Naive thymus-derived CD4-positive, alpha-beta T cell (primary cell): ENCODE measurements at places on chromosomes 4 and X. TPM values are rescaled to one million over a fixed set of nuclear protein-coding genes. Genes with fewer than 3 reads are reported as not detected.
A peak's percentile ranks its signal among the peaks of the same experiment; 100 is the strongest.

The CSAG3 gene
- 8.3 and 10.4 TPM in 2 replicates for total RNA-seq

The HERC6 gene
- total RNA-seq = 12.6 TPM

The DCAF12L1 gene
- total RNA-seq = not detected

The NAP1L3 gene
- 13.2 TPM for total RNA-seq

The BEX1 gene
- 1.0 TPM for total RNA-seq

DNA sequence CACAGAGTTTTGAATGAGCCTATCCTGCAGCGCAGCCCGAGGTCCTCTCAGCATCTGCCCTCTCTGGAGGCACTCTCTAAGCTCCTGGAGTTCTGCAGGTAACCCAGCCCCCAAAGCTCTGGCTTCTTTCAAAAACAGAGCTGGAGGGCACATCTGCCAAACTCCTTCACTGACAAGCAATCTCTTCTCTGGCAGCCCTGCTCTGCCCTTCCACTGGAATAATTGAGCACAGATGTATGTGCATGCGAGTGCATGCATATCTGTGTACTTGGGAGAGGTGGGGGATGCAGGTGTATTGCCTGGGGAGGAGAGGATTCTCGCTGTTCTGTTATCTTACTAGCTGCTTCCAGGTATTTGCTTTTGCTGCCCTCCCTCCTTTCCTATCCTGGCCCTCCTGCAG lies 22.2 kb upstream of the PLP1 start:
- no peak for DNase-seq
- no peaks in the 10 kb centered on the region for H3K4me1 ChIP-seq
- H3K4me3 ChIP-seq = no peak overlapping the region
- no peak overlapping the region for H3K27ac ChIP-seq
- no peaks in the 10 kb centered on the region for H3K36me3 ChIP-seq

- H3K4me1 ChIP-seq = no peaks in the 10 kb centered on the region
- no peaks in the 10 kb centered on the region for H3K36me3 ChIP-seq
- no peak overlapping the region for H3K27ac ChIP-seq
- DNase-seq = no peak
- H3K4me3 ChIP-seq = no peak overlapping the region
- H3K27me3 ChIP-seq = no peaks in the 10 kb centered on the region
Observed at GRCh38 chr4:81512757-81513501, 41.2 kb upstream of the RASGEF1B start.

GRCh38 chr4:125836597-125837195 lies 521.9 kb downstream of the FAT4 start:
- H3K27me3 ChIP-seq = no peaks in the 10 kb centered on the region
- no peak overlapping the region for H3K4me3 ChIP-seq
- no peaks in the 10 kb centered on the region for H3K36me3 ChIP-seq
- H3K4me1 ChIP-seq = no peaks in the 10 kb centered on the region

DNA sequence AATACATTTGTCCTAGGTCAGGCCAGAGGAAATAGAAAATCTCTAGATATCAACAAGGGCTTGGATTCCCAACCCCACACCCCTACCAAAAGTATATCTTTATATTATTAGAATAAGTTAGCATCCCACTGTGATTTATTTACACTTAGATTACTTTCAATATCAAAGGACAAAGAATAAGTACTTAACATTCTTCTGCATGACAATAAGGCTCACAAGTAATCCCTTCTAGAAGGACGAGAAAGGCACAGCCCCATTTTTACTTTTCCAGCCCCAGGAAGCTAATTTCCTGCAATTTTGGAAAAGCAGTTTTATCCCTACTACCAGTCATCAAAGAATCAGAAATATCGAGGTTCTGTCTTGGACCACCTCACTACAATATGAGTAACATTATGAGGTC lies 14.1 kb upstream of the SLITRK2 start:
- H3K36me3 ChIP-seq = no peaks in the 10 kb centered on the region
- H3K27me3 ChIP-seq = no peaks in the 10 kb centered on the region
- H3K4me3 ChIP-seq = no peak overlapping the region
- H3K4me1 ChIP-seq = no peaks in the 10 kb centered on the region

- DNase-seq = no peak
- no peak overlapping the region for H3K27ac ChIP-seq
- no peak overlapping the region for H3K4me3 ChIP-seq
Observed at GRCh38 chr4:76373919-76374552, 46.9 kb downstream of the CCDC158 start.

- no peak for DNase-seq
- no peaks in the 10 kb centered on the region for H3K27me3 ChIP-seq
- H3K4me1 ChIP-seq = no peaks in the 10 kb centered on the region
- H3K4me3 ChIP-seq = no peak overlapping the region
- H3K27ac ChIP-seq = no peak overlapping the region
Observed at GRCh38 chrX:49793686-49794085, 35.4 kb upstream of the PAGE4 start.

- peak; percentile 8 for DNase-seq
- H3K4me1 ChIP-seq = peaks cover 35% of the 10 kb centered on the region
- no peak overlapping the region for H3K4me3 ChIP-seq
- no peak overlapping the region for H3K27ac ChIP-seq
- H3K27me3 ChIP-seq = no peaks in the 10 kb centered on the region
Observed at GRCh38 chr4:184282251-184282713, 64.6 kb upstream of the ENPP6 start.

- DNase-seq = no peak
- no peaks in the 10 kb centered on the region for H3K4me1 ChIP-seq
- no peaks in the 10 kb centered on the region for H3K27me3 ChIP-seq
Observed at GRCh38 chr4:187124331-187124730, 400.7 kb upstream of the FAT1 start.

- no peaks in the 10 kb centered on the region for H3K27me3 ChIP-seq
- no peak overlapping the region for H3K4me3 ChIP-seq
- peaks cover 24% of the 10 kb centered on the region for H3K36me3 ChIP-seq
- no peak overlapping the region for H3K27ac ChIP-seq
- peaks cover 7% of the 10 kb centered on the region for H3K4me1 ChIP-seq
- DNase-seq = no peak
Observed at GRCh38 chrX:1486749-1487361, 34.1 kb upstream of the ASMTL start.

DNA sequence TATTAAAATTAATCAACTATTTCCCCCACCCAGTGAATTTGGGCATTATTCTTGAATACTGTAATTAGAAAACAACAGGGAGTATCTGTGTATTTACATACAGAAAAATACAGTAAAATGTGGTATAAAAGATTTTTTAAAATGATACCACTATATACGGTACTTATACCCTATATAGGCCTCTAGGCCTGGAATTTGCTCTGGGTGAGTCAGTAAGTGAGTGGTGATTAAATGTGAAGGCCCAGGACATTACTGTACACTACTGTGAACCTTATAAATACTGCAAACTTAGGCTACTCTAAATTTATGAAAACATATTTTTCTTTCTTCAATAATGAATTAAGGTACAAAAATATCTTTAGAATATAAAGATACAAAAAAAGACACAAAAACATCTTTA lies 6.3 kb upstream of the CSN3 start:
- no peak overlapping the region for H3K4me3 ChIP-seq
- no peak overlapping the region for H3K27ac ChIP-seq
- H3K4me1 ChIP-seq = no peaks in the 10 kb centered on the region
- no peaks in the 10 kb centered on the region for H3K27me3 ChIP-seq

GRCh38 chr4:118284169-118284568 lies 68.6 kb downstream of the PRSS12 start:
- H3K36me3 ChIP-seq = no peaks in the 10 kb centered on the region
- no peak overlapping the region for H3K27ac ChIP-seq
- DNase-seq = no peak

GRCh38 chrX:13059637-13060499 lies 15.4 kb upstream of the FAM9C start:
- no peak overlapping the region for H3K4me3 ChIP-seq
- H3K4me1 ChIP-seq = peaks cover 22% of the 10 kb centered on the region
- DNase-seq = no peak
- no peaks in the 10 kb centered on the region for H3K27me3 ChIP-seq

GRCh38 chr4:145788755-145789154 lies 108.8 kb downstream of the C4orf51 start:
- no peak overlapping the region for H3K4me3 ChIP-seq
- H3K36me3 ChIP-seq = peaks cover 4% of the 10 kb centered on the region
- no peaks in the 10 kb centered on the region for H3K27me3 ChIP-seq
- no peaks in the 10 kb centered on the region for H3K4me1 ChIP-seq
- no peak for DNase-seq

DNA sequence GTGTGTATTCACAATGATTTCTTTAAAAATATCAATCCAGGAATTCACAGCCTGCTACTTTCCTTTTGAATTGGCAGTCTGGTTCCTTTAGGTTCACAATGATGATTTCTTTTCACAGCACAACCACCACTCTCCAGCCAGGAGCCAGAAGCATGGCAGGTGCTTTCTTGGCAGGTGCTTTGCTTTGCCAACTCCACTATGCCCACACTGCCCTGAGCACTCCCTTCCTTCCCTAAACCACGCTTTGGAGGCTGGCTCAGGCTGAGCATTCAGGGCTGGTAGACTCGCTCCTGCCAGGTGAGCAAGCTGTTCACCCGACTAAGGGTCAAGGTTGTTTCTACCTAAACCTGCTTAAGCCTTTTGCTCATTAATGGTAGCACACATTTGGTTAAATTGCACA lies 184.5 kb downstream of the SH3KBP1 start:
- no peak overlapping the region for H3K4me3 ChIP-seq
- no peak for DNase-seq
- no peak overlapping the region for H3K27ac ChIP-seq
- no peaks in the 10 kb centered on the region for H3K27me3 ChIP-seq

DNA sequence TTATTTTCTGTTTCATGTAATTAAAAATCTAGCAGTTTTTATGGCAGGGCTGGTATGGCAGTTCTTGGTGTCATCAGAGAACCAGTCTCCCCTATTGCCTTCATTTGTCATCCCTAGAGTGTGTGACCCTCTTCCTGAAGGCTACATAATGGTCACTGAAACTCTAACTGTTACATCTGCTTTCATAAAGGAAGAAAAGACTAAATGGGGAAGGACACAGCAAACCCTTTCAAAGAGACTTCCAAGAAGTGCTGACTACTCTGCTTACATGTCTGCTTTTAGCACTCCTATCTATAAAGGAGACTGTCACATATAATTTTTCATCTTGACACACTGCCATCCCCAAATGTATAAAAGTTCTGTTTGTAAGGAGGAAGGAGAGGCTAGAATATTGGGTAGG lies 105.9 kb upstream of the DIAPH2 start:
- H3K27me3 ChIP-seq = no peaks in the 10 kb centered on the region
- no peak for DNase-seq
- H3K4me3 ChIP-seq = no peak overlapping the region
- no peak overlapping the region for H3K27ac ChIP-seq
- H3K36me3 ChIP-seq = no peaks in the 10 kb centered on the region

- H3K36me3 ChIP-seq = no peaks in the 10 kb centered on the region
- H3K4me1 ChIP-seq = peaks cover 4% of the 10 kb centered on the region
- no peak for DNase-seq
Observed at GRCh38 chrX:37847733-37848197, 394 bp upstream of the DYNLT3 start.

DNA sequence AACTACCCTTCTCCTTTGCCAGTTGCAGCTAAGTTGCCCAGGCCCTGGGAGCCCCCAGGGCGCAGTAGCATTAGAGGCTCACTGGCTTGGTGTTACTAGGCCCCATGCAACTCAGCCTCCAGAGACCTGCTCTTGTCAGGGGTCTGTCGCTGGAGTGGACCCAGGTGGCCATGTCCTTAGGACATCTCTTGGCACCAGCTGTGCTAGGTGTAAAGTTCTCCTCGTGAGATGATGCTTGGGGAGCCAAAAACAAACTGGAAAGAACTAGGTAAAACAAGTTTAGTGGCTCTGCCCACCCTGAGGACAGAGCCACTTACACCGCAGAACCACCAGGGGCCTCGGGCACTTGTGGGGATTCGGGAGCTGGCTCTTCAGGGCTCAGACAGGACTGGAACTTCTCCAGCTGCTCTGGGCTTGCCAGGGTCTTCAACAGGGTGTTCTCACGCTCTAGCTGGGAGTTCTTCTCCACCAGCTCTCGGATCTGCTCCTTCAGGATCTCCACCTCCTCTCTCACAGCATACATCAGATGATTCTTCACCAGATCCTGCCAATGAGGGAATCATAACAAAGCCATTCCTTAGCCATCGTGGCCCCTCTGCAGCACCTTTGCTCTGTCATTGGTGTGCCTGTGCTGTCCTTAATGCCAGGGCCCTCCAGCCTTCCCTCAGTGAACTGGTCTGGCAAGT lies 61.2 kb downstream of the TSC22D3 start:
- no peaks in the 10 kb centered on the region for H3K27me3 ChIP-seq
- peak; percentile 19 for DNase-seq
- peaks cover 54% of the 10 kb centered on the region for H3K4me1 ChIP-seq
- H3K27ac ChIP-seq = peak overlapping the region; percentile 100
- H3K36me3 ChIP-seq = peaks cover 23% of the 10 kb centered on the region
- H3K4me3 ChIP-seq = peak overlapping the region; percentile 97

DNA sequence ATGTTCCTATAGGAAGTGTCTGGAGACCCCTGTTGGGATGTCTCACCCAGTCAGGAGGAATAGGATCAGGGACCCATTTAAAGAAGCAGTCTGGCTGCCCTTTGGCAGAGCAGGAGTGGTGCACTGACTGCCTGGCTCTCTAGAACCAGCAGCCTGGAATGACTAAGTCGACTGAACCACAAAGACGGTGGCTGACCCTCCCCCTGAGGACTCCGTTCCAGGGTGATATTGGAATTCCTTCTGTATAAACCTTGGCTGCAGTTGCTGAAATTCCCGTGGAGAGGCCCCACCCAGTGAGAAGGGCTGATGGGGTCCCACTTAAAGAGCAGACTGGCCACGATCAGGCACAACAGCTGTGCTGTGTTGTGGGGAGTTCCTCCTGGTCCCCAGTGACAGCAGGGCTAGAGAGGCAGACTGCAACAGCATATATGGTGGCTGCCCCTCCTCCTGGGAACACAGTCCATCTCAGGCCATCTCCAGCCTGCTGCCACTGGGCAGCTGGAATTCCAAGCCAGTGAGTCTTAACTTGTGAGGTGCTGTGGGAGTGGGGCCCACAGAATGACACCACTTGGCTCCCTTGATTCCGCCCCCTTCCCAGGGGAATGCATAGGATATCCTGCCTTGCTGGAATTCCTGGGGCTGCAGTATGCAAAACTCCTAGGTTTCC lies 41.8 kb upstream of the RLIM start:
- DNase-seq = no peak
- H3K27me3 ChIP-seq = no peaks in the 10 kb centered on the region
- H3K36me3 ChIP-seq = no peaks in the 10 kb centered on the region
- H3K4me3 ChIP-seq = no peak overlapping the region
- no peaks in the 10 kb centered on the region for H3K4me1 ChIP-seq

DNA sequence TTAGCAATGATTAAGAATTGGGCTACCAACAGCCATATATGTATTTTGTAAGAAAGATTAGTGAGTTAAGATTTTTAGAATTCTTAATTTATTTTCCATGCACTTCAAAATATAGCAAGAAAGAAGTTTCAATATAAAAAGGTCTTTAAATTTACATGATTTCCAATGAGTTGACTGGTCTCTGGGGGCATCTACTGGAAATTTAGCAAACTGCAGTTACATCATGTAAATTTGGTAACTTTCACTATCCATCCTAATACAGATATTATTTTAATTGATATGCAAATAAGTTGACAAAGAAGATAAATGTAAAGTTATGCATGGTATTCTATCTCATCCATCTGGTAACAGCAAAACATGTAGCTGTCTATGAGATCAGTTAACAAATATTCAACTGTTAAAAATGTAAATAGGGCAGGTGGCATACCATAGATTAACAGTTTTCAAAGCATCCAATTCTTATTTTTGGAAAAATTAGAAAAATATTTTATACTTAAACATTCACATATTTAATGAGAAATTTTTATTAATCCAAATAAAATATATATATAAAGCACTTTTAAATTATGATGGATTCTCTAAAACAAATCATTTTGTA lies 29.1 kb downstream of the TTC29 start:
- H3K27ac ChIP-seq = no peak overlapping the region
- H3K27me3 ChIP-seq = peaks cover 3% of the 10 kb centered on the region
- no peak overlapping the region for H3K4me3 ChIP-seq
- no peaks in the 10 kb centered on the region for H3K36me3 ChIP-seq
- H3K4me1 ChIP-seq = no peaks in the 10 kb centered on the region

- no peaks in the 10 kb centered on the region for H3K4me1 ChIP-seq
- H3K4me3 ChIP-seq = no peak overlapping the region
- H3K36me3 ChIP-seq = no peaks in the 10 kb centered on the region
- no peaks in the 10 kb centered on the region for H3K27me3 ChIP-seq
Observed at GRCh38 chr4:156237231-156237630, 283.6 kb upstream of the CTSO start.
